ENCODE measurements at places on chromosomes 3 and 15. TPM values are rescaled to one million over a fixed set of nuclear protein-coding genes. Genes with fewer than 3 reads are reported as not detected.

The GABRR3 gene
- not detected for total RNA-seq

The CP gene
- 1.0 TPM for total RNA-seq

The CAMK1 gene
- total RNA-seq, result 23.0 TPM

The FBLN2 gene
- 35.5 TPM for total RNA-seq

The WDR49 gene
- total RNA-seq, result 5.7 TPM

The MED12L gene
- total RNA-seq, result 8.9 TPM

The UBAP1L gene
- total RNA-seq, result 2.1 TPM

The CISH gene
- total RNA-seq, result 4.7 TPM

The CPN2 gene
- total RNA-seq, result not detected

The C3orf85 gene
- total RNA-seq, result not detected

The SPINK8 gene
- total RNA-seq, result not detected

The TEX9 gene
- 3.7 TPM for total RNA-seq

The CIP2A gene
- 6.8 TPM for total RNA-seq

The LRRC58 gene
- 14.1 TPM for total RNA-seq

The C3orf80 gene
- total RNA-seq, result not detected

The HDC gene
- total RNA-seq, result 2.1 TPM

The TGFBR2 gene
- total RNA-seq, result 44.9 TPM

The MYL3 gene
- total RNA-seq, result 53.2 TPM

The DYNLT2B gene
- total RNA-seq, result 4.2 TPM

The TPRG1 gene
- total RNA-seq, result 6.8 TPM

The TNNC1 gene
- 461 TPM for total RNA-seq

The PLSCR5 gene
- total RNA-seq, result not detected

The PLXNB1 gene
- 11.5 TPM for total RNA-seq

The IQCF6 gene
- not detected for total RNA-seq

The GP5 gene
- under 0.01 TPM for total RNA-seq

The LMLN gene
- total RNA-seq, result 4.2 TPM

The MLF1 gene
- 57.9 TPM for total RNA-seq

The ARPIN gene
- 13.0 TPM for total RNA-seq

The COL6A6 gene
- 103 TPM for total RNA-seq

The ITIH1 gene
- under 0.01 TPM for total RNA-seq

The TTC21A gene
- 1.0 TPM for total RNA-seq

The SIDT1 gene
- 2.1 TPM for total RNA-seq

The C3orf52 gene
- 3.7 TPM for total RNA-seq

The SI gene
- not detected for total RNA-seq
